ENCODE measurements at places on chromosomes 11 and 22.

DNA sequence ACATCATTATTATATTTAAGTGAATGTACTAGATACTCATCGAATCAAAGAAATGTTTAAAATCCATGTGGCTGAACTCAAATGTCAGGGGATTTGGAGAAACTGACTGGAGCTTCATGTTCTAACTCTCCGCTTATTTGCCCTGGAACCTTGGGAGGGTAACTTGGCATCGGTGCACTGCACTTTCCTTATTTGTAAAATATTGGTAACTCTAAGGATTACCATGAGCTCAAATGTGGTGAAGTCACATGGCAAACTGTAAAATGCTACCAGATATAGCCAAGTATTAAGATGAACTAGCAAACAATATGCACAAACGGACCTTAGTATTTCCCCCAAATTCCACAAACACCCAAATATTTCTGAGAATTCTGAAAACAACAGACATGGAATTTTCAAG, 75.6 kb downstream of the ETS1 start:
- no peak for DNase-seq

DNA sequence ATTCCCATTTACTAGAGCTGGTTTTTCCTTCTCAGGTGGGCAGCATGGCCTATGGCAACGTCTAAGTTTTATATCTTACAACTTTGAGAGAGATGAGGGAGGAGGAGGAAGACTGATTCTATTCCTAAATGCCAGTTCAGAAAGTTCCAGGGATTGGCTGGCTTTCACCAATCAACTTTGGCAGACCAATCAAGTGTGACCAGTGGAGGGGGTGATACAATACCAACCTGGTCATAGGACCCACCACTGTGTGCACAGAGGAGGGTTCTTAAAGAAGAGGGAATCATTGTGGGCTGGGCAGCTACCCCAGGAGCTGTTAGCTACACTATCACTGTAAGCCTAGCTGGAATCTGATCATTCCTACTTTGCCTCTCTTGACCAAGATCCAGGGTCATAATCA, 8.1 kb downstream of the DIXDC1 start:
- no peak for DNase-seq

DNA sequence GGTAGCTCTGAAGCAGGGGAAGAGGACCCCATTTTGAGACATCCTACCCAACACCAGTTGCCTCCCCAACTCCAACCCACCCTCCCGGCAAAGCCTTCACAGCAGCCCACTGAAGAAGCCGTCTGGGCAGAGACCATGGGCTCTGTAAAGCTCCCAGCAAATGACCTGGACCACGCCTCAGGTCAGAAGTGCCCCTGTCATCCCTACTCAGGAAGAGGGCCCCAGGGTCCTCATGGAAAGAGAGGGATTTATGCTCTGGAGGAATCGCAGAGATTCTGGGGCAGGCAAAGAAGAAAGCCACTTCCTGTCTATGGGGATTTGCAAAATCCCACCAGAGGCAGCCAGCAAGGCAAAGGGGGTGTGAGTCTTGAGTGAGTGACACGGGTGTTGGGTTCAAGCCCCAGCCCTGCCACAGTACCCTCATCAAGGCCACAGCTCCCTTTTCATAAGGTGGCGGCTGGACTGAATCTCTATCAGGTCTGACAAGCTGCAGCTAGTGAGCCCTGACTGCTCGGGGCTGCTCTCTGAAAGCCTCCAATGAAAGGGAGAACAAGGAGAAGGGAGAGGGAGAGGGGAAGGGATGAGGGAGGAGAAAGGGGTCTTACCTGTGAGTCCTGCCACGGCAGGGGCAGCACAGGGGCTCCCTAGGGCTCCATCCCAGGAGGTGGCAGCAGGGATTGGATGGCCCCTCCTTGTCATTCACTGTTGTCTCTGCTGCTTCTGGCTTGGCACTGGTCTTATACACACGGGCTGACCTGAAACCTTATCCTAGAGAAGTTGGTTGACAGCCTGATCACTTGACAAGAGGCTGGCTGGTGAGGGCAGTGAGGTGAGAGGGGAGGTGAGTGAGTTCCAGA, at the start of gene UCP3:
Gene UCP3, minus strand, starts transcription at position 713 of the 857 bp plus-strand sequence. CDS start 2,043 bp downstream, outside the sequence.
- DNase-seq, result no peak

DNA sequence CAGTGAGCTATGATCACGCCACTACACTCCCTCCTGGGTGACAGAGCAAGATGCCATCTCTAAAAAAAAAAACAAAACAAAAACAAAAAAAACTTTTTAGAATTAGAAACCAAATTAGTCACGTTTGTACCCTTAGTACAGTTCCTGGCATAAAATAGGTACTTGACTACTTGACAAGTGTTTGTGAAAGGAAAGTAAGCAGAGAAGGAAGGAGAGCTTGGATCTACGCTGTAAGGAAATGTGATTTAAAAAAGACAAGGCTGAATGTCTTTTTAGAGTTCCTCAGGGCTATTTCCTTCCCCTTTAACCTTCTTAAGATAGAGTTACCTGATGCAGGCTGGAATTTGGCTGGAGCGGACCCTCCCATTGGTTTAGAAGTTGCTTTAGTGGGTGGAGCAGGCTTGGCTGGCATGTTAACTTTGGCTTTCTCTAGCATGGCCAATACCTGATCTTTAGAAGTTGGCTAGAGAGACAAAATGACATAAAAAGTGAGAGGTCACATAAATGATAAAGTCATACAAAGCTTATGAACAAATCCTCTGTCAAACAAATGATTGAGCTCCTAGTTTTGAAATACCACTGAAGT, 50.7 kb downstream of the F2 start:
- DNase-seq, result no peak

DNA sequence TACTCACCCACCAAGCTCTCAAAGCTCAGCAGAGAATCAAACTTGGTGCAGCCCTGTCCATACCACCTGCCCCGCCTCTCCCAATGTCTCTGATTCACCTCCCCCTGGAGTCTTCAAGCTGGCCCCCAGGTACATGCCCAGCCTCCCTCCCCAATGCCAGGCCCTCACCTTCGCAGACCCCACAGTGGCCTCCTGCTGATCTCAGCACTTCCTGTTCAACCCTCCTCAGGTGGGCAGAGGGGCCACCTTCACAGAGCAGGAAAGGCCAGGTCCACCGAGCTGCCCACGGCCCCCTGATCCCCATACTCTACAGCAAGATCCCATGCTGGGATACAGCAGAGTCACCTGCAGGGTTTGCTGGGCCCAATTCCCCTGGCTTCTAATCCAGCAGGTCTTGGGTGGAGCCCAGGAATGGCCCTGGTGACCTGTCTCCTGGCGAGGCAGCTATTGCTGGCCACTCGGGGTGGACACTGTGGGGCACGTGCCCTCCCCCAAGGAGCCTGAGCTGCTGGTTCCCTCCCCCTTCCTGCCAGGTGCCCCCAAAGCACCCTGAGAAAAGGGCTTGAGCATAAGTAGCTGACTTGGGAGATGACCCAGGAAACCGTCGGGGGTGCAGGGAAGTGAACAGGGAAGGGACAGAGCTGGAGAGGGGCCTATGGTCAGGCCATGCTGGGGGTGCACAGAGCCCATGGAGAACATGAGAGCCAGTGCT, 150.7 kb downstream of the BRD1 start:
- no peak for DNase-seq

GRCh38 chr11:20873054-20873453, 203.7 kb downstream of the NELL1 start:
- DNase-seq, result no peak

GRCh38 chr22:35352214-35353111, 28.4 kb upstream of the HMOX1 start:
- no peak for DNase-seq

DNA sequence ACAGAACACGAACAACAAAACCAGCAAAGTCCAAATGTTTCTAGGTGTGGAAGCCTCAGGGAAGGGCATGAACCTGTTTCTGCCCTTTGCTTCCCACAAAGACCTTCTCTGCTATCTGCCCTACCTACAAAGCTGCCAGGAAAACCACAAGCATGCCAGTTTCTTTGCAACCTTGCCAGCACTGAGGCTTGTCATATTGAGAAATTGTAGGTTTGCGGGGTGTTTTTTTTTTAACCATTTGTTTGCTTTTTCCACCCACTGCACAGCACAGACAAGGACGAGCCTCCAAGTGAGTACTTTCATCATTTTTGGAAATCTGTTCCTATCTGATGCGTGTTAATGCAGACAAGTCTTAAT, 12.8 kb downstream of the PARVG start:
- no peak for DNase-seq

DNA sequence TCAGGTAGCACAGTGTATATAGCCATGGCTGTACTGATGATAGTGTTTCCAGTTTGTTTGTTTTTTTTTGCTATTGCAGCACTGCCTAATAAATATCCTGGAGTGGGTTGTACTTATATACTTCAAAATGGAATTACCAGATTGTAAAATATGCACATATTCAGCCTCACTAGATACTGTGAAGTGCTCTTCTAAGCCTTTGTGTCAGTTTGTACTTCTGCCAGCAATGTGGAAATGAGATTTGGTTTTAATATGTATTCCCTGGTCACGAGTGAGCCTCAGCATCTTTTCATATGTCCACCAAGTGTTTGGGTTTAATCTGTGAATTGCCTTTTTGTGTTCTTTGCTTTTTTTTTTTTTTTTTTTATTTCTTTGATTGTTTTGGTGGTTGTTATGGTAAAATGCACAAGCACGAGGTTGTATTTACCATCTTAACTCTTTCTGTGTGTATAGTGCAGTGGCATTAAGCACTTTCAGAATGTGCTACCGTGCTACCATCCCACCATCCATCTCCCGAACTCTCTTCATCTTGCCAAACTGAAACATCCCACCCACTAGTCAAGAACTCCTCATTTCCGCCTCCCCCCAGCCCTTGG, 34.9 kb downstream of the ST3GAL4 start:
- DNase-seq, result no peak

DNA sequence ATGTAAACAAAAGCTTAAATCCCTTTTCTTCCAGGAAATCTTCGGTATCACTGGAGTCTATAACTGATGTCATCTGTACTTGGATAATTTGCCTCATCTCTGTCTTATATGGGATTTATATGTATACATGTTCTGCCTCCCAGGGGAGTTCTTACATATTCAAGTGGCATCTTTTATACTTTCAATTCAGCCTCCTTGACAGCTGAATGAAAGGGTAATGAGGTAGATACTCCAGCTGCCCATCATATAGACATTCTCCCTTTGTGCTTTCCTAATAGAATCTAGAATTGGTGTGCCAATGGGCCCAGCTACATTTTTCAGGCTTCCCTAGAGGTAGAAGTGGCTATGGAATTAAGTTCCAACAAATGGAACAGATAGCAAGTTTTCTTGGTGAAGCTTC, 223.8 kb downstream of the LRRC4C start:
- no peak for DNase-seq

- DNase-seq, result no peak
These were observed 69.4 kb downstream of the MRTFA start for GRCh38 chr22:40567106-40567505.

DNA sequence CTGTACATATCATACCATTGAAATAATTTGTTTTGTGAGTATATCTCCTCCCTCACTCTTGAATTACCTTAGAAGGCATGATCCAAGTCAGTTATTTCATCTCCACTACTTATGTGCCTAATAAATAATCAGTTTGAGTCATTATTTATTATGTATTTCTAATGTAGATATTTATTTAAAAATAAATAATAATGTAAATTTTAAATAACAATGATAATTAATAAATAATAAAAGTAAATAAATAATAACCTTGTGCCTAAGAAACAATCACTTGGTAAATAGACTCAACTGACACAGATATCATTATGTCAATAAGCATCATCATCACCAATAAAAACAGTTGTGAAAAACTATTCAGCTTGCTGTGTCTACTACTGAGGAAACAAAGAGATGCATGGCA, 213.8 kb downstream of the CNTN5 start:
- no peak for DNase-seq

DNA sequence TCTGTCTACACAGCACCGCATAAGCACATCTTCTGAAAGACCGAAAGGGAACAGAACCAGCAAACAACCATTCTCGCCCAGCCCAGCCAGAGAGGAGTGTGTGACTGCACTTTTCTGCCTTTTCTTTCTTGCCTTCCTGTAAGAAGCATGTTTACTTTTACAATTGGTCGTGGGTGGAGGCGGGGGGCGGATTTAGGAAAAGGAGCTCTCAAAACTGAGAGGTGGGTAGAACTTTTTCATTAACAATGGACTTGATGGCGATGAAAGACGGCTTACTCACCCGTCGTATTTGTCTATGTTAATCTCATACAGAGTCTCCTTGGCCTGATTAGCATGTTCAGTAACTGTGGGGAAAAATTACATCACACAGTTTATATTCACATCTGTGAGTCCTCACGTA, 27.2 kb downstream of the CERK start:
- DNase-seq, result no peak

GRCh38 chr11:112588252-112588694, 327.6 kb upstream of the PLET1 start:
- DNase-seq, result peak; percentile 53

DNA sequence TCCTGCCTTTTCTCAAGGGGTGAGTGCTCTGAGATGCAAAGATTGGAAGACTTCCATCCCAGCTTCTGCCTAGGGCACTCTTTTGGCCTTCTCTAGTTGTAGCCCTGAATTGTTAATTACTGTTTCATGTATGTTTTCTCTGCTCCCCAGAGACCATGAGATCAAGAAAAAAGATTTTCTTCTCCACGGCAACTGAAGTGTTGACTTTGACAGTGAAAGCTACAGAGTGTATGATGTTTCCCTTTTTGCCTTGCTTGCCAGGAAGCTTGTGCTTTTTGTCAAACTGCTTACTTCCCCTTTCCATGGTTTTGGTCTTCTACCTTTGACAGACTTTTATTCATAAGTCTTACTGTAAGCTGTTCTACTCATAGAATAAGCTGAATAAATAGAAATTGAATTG, 23.3 kb upstream of the EIF3D start:
- peak; percentile 39 for DNase-seq

DNA sequence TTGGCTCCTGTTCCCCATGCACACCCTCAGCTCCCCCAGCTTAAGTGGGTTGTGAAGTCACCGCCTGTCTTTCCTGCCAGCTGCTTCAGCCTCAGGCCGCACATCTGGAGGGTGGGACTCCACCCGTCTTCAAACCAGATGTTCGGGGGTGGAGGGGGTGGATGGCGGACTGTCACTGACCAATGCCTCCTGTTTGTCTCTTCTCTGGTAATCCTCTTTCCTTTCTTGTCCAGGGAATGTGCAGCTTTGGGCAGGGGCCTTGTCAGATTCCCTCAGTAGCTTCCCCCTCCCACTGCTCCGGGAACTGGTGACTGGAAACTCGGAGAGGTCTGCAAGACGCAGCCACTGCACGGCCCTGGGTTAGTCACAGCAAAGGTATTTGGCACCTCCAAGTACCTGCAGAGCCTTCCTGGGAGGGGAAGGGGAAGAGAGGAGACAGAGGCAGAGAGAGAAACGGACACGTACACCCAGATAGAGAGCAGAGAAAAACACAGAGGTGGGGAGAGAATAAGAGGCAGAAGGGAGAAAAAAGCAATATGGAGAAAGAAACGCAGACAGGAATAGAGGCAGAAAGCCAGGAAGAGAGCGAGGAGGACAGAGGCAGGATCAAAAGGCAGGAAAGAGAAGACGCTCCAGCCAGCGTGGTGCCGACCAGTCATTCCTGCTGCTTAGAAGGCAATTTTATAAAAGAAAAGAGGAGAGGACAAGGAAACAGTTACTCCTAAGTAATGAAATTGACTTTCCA, 56.1 kb upstream of the TIMP3 start:
- no peak for DNase-seq

- DNase-seq, result peak; percentile 27
These were observed 24.8 kb upstream of the ADORA2A start for GRCh38 chr22:24402460-24403192.
